ENCODE measurements at places on chromosomes 13 and 19.

DNA sequence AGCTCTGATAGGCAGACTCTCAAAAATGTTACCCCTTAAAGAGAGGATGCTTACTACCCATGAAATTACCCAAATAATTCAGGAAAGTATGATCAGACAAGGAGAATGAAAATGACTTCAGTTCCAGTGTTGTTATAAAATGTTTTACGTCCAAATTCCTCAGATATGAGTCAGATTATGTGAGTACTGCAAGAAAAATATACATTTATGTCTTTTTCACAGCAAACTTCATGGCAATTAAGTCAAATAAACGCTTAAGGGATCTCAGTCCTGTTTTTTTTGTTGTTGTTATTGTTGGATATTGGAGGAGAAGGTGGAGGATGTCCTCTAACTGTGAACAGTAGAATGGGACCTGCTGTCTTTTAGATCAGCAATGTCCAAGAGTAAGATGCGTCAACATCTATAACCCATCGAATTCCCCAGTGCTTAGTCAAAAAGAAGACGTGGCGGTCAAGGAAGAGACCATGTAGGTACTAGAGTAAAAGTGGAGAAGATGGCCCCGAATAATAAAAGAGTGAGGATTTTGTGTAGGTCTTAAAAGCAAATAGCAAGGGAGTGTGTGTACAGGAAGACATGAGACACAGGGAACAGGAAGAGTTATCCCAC is 215.4 kb upstream of the IRS2 start:
- DNase-seq, result no peak

DNA sequence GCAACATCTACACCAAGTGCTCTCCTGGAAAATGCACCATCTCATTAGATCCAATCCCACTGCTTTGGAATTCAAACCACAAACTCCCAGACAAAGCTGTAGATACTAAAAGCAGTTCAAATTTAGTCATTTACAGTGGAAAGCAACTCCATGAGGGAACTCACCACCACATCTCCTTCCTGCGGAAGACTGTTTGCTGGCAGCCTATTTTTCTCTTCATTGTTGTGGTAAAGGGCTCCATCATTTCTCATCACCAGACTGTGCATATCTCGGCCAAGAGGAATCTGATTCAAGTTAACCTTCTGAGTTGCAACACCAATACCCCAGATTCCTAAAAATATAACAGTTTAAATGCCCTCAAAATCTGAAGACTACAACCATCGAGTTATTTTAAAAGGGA is 8.4 kb downstream of the SPRYD7 start:
- no peak for DNase-seq

- no peak for DNase-seq
These were observed 110.9 kb upstream of the FRY start for GRCh38 chr13:31920727-31921100.

DNA sequence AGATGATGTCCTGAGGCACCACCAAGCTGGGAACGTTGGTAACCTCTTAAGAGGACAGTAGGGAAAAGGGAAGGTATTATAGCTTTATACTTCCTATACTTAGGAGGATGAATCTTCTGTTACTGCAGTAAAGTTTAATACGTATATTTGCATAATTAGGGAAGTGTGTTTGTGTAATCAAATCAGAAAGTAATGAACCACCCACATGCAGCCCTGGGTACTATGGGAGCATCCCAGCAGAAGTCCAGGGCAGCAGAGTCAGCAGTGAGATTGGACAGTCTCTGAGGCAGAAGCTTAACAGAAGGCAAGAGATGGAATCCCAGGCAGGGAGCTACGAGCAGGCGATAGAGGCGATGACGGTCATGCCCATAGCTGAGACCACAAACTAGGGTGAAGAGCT is 12.5 kb downstream of the SAFB start:
- no peak for DNase-seq

- DNase-seq, result no peak
These were observed 107.5 kb downstream of the PCDH17 start for GRCh38 chr13:57739089-57739488.

GRCh38 chr19:49363268-49364082 is at the start of gene DKKL1:
DKKL1 (plus strand) TSS chr19:49363877; CDS start chr19:49363999, 122 bp downstream.
- peak; percentile 77 for DNase-seq

GRCh38 chr19:11375143-11375948 is 880 bp downstream of the SWSAP1 start:
- peak; percentile 62 for DNase-seq

- DNase-seq, result no peak
These were observed 1369.8 kb downstream of the PCDH9 start for GRCh38 chr13:65860306-65860705.

DNA sequence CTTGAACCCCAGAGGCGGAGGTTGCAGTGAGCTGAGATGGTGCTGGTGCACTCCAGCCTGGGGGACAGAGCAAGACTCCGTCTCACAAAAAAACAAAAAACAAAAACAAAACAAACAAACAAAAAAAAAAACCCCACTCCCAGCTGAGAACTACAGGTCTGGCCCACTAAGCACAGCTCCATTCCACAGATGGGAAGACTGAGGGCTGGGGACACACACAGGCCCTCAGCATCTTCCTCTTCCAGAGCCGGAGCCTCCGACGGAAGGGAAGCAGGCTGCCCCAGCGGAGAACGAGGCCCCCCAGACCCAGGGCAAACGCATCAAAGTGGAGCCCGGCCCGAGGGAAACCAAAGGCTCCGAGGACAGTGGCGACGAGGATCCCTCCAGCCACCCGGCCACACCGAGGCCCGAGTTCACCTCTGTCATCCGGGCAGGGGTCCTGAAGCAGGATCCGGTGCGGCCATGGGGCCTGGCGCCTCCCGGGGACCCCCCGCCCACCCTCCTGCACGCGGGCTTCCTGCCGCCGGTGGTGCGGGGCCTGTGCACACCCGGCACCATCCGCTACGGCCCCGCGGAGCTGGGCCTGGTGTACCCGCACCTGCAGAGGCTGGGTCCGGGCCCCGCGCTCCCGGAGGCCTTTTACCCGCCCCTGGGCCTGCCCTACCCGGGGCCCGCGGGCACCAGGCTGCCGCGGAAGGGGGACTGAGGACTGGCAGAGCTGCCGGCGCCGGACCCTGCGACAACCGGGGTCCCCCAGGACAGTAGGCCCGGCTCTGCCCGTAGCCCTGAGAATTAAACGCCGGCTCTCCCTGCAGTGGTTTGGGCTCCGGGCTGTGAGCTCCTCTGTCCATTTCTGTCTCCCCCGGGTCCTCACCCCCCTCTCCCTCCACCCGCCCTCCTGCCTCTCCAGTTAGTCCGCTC is 3.2 kb downstream of the TMEM160 start:
- no peak for DNase-seq

- DNase-seq, result no peak
These were observed 49.2 kb upstream of the ATP12A start for GRCh38 chr13:24630851-24631620.

DNA sequence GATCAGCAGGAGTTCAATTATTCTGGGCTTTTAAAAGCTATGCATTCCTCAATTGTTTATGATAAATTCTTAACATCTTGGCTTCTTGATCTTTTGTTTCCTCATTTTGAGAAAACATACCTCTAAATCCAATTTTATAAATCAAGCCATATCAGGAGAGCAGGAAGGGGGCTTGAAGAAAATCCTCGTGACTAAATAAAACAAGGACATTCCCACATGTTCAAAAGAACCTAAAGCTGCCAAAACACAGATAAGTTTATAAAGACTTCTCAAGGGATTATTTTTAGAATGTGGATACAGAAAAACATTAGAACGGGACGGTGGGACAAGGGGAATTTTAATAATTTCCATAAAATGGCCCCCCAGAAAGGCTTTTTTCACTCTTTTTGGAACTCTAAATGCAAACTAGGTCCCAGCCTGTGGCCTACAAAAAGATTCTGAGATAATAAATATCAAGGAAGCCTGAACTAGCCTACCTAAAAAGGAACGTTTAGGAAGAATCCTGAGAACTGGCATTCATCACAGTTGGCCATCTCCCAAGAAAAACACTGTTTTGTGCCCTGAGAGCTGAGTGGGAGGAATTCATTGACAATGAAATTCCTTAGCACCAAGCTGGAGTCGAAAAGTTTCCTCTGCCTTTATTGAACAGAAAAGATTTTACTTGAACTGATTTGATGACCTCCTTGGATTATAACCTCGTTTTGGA is 30.1 kb downstream of the ZAR1L start:
- no peak for DNase-seq

DNA sequence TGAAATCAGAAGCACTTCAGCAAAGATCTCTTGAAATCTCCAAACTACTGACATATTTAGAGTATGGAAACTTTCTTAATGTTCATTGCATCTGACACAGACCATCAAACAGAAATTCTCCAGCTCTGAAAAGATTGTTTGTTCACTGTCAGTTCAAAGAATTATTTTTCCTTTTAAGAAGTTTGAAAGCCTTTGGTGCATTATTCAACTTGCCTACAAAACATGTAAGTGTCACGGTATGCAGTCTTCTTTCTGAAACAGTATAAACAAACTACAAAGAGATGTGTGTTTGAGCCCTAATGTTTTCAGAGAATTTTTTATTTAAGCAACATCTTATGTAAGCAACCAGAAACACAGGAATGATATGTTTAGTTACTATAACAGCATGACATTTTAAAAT is 125.4 kb downstream of the FGF14 start:
- DNase-seq, result no peak

DNA sequence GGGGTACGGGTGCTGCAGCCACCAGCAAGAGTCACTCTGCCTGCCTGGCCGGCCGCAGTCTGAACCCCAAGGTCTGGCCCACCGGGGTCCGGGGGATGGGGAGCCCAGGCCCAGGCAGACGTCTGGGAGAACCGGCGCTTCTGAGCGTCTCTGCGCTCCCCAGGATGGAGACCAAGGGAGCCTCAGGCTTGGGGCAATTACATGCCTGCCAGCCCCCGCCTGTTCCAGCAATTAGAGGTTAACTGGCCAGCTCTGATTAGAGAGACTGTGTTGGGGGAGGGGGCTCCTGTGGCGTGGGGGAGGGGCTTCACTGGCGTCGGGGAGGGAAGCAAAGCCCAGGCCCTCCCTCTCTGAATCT is 11.9 kb downstream of the MEIS3 start:
- DNase-seq, result no peak

DNA sequence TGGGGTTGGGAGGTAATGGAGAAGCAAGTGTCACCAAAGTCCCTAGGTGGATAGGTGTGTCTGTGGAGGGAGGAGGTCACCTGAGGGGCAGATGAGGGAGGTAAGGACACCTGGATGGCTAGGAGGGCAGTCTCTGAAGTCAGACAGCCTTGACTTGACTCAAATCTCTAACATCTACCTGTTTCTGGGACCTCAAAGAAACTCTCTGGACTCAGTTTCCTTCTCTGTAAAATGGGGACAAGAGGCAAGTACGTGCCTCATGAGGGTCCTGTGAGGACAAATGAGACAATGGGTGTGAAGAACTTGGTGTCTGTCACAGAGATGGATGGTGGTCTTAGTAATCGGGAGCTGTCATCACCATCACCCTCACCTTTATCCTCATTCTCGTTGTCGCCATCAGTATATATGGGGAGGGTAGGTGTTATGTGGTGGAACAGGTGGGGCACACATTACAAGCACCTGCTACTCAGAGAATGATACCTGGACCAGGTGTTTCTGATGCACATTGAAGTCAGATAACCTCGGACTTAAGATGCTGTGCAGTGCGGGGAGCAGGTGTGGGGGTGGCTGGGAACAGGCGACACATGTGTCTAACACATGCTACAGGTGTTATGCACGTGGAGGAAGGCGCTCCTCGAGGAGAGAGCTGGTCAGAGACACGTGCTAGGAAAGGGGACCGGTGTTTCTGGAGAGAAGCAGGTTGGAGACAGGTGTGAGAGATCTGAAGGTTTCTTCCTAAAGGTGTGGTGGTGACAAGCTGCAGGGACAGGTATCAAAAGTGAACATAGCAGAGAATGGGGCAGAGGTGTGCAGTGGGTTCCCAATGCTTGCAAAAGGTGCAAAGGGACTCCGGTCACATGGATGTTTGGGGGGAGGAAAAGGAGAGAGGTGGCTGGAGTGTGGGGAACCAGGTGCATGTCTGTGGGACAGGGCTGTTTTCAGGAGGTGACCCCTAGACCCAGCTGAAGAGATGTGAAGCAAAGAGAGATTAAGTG is 3.8 kb downstream of the ERFL start:
- DNase-seq, result no peak

- DNase-seq, result no peak
These were observed 153.1 kb downstream of the RGCC start for GRCh38 chr13:41610404-41610803.

DNA sequence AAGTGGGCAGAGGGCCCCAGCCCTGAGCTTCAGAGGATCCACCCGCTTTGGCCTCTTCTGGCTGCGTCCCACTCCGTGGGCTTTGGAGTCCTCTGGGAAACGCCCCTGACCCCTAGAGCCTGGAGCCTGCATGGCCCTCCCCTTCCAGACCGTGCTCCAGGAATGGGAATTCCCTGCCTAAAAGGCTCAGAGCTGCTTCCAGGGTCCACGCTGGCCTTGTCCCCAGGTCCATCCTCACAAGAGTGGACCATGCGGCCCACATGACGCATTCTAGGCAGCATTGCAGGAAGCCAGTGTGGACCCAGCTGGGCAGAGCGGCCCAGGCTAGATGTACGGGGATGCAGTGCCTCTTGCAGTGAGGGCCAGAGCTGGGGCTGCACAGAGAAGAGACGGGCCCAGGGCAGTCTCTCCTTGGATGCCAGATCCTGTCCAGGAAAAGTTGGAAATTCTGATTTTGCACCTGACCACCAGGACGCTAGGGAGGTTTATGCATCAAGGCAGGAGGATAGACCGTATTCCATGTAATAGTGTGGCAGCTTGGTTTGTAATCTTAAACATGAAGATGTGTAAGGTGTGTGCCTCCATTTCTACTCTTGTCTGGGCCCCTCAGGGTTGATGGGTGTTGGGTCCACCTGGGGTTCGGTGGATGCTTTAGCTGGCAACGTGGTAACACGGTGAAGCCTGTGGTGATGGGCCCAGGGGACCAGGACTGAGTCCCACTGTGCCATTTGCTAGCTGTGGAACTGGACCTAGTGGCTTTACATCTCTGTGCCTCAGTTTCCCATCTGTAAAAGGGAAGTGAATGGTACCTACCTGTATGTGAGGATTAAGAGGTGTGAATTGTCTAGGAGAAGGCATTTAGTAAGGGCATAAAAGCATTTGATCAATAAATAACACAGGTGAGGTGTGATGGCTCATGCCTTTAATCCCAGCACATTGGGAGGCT is 14.8 kb upstream of the FXYD3 start:
- no peak for DNase-seq

GRCh38 chr19:47037766-47038165 is 10.7 kb downstream of the TMEM160 start:
- no peak for DNase-seq

- DNase-seq, result no peak
These were observed 21.3 kb downstream of the PNPLA6 start for GRCh38 chr19:7556696-7557315.

DNA sequence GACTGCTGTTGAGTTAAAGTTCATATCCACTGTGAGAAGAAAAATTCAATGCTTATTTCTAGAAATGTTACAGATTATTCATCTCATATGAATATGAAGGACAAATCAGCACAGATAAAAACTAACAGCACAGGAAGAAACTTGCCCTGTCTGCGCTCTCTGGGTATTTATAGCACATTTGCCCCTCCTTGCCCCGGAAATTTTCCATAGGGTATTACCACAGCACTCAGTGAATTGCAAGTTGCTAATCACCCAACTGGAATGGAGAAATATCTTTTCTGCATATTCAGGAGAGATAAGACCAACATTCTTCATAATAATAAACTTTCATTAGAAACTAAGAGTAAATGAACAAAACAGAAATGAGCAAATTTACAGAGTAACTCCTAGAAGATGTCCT is 318.0 kb upstream of the KLF12 start:
- DNase-seq, result no peak
